ENCODE measurements at places on chromosomes 3 and 15.

GRCh38 chr3:59180006-59180405 lies 130.2 kb upstream of the CFAP20DC start:
- no peak for DNase-seq

- DNase-seq: no peak
These were observed 151.2 kb downstream of the OPA1 start for GRCh38 chr3:193744048-193744821.

- no peak for DNase-seq
These were observed 594.4 kb upstream of the UBE2E2 start for GRCh38 chr3:22608721-22609120.

GRCh38 chr3:194930377-194931204 lies 244.9 kb downstream of the FAM43A start:
- peak; percentile 65 for DNase-seq

- no peak for DNase-seq
These were observed 110.6 kb upstream of the DCBLD2 start for GRCh38 chr3:99012051-99012450.

DNA sequence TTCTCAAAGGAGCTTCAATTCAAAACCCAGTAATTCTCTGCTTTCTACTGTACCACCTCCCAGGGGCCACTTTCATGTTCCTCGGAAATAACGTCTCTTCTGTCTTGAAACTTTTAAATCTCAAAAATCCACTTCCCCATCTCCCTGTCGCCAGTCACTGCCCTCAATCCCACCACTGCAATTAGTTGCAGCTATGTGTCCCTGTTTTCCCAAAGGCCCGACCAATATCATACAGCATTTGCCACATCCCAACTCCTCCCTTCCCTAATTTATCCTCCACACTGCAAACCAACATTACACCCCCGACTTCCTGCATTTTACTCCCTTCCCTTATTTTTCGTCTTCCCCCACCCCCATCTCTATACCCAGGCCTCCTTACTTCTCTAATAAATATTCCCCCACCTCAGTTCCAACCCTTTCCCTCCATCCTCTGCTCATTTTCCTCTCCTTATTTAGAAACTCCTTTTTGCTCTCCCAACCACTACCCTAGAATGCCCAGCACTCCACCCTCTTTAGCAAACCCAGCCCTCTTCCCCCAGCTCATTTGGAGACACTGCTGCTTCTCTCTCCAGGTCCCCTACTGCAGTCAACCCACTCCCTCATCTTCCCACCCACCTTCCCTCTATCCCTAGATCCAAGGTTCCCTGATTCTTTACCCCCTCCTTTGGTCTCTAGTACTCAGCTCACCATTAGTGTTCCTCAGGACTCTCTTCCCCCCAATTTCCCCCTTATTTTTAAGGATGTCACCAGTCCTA lies 1.1 kb downstream of the NPTN start:
- no peak for DNase-seq

DNA sequence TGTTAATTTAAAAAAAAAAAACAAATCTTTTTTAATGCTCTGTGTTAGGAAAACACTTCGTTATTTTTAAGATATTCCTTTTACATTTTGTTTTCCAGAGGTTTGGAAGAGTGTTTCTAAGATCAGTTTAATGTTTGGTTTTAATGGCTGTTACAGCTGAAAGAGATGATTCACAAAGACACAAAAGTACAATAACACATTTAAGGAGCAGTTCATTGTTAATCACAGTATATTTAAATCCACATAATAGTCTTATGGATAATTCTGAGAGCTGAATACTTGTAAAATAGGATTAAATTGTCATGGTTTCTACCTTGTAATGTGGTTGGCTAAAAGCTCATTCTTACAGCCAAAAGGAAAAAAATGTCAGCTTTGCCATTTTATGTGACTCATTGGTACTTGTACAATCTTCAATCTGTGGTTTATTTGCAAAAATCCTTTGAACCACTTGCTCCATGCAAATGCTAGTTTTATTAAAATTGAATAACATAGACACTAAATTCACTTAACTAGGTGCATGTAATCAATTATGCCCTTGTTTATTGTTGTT lies 426.4 kb downstream of the NLGN1 start:
- DNase-seq: no peak

DNA sequence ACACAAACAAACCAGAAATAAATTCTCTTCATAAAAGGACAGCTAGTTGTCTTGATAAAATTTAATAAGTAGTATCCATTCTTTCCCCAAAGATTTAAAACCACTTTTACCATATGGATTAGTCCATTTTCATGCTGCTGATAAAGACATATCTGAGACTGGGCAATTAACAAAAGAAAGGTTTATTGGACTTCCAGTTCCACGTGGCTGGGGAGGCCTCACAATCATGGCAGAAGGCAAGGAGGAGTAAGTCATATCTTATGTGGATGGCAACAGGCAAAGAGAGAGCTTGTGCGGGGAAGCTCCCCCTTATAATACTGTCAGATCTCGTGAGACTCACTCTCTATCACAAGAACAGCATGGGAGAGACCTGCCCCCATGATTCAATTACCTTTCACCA lies 38.7 kb downstream of the C2CD4B start:
- DNase-seq: no peak

GRCh38 chr15:70741107-70741531 lies 22.2 kb downstream of the UACA start:
- no peak for DNase-seq
